ENCODE measurements at places on chromosomes 3 and 15.

DNA sequence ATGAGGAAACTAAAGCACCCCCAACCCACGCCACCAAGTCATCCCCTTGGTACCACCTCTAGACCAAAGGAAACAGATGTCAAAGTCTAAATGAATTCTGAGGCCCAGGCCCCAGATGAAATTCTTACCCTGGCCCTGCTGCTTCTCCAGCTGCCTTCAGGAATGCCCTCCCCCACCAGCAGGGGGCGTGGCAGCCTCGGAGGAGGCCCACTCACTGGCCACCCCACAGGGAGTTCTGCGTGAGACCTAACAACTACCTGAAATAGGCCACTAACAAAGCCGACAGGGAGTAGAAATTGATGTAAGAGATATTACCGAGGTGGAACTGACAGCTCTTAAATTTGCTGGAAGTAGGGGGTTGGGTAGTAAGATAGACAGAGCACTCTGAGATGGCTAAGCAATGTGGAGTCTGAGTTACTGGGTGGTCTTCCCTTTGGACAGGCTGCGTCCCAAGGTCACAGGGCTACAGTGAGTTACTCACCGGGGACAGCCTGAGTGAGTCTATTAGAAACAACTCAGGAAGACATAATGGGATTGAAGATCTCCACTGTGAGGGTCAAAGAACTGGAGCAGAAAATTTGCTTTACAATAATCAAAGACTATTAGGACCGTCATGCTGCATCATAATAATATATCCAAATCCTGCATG is 240.7 kb downstream of the SHOX2 start:
- peak; percentile 2 for DNase-seq

GRCh38 chr3:72728958-72729467 is 119.2 kb downstream of the SHQ1 start:
- DNase-seq = no peak

DNA sequence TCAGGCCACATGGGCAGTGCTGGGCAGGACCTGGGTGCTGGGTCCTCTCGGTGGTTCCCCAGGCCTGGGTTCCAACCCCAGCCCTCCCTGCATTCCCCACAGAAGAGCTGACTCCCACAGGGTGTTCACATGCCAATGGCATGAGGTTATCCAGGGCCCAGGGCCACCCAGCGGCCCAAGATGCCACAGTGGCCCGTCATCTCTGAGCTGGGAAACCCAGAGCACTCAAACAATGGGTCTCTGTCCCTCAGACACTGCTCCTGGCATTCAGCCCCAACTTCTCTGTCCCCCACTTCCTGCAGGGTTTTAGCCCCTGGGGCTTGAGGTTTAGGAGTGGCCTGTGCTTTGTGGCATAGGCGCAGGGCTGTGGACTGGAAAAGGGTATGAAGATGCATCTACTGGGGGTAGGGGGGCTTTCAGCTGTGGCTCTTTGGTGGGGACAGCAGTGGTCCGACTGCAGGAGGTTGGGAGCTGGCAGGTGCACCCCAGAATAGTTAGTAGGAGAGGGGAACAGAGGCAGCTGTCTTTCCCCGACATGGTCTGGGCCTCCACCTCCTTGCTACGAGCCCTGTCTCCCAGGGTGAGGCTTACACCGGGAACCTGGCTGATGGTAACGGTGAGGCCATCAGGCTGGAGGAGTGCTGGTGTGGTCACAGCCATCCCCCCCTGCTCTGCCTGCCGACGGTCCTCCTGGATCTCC is 1.7 kb downstream of the CCDC9B start:
- peak; percentile 36 for DNase-seq

DNA sequence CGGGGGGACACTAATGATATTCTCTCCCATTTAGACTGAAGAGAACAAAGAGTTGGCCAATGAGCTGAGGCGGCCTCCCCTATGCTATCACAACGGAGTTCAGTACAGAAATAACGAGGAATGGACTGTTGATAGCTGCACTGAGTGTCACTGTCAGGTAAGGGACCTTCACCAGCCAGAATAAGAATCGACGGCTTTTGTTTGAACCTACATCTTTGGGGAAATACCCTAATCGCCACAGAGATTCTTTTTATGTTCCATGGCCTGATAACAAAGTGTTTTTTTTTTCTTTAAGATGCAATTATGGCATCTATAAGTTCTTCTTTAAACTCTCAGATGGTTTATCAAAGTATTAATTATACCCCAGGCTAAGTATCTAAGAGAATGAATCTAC is 3.4 kb downstream of the THBS1 start:
- no peak for DNase-seq

GRCh38 chr3:170055209-170055608 is 17.4 kb downstream of the GPR160 start:
- no peak for DNase-seq

GRCh38 chr3:12879191-12879815 is 37.9 kb upstream of the RPL32 start:
- DNase-seq = no peak

DNA sequence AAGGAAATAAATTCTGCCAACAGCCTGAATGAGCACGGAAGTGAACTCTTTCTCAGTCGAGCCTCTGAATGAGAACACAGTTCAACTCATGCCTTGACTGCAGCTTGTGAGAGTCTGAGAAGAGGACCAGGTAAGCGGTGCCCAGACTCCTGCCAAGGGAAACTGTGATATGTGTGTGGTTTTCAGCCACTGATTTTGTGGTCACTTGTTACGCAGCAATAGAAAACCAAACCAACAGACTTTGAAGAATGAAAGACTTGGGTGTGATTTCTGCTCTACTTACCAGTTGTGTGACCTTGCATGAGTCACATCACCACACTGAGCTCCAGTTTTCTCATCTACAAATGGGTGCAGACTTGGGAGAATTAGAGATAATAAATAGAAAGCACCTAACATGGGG is 30.6 kb upstream of the FAM107A start:
- DNase-seq = no peak

- no peak for DNase-seq
Measured at GRCh38 chr3:117435506-117435905, 725.9 kb downstream of the TUSC7 start.

DNA sequence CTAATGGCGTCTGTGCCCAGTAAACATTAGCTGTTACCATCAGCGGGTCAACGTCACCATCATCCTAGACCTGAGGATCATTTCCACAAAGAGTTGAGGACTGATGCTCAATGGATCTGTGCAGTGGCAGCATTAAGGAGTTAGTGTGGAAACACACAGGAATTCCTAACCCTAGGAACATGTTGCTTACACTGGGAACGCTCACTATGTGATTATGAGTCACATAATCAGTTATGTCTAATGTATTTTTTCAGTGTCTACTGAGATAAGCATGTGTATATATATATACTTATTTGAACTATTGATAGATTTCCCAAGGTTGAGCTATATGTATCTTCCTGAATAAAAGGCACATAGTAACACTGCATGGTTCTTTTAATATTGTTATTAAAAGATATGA is 19.0 kb downstream of the ARNT2 start:
- DNase-seq = no peak

- DNase-seq = no peak
Measured at GRCh38 chr3:115398506-115398905, 224.8 kb upstream of the GAP43 start.

DNA sequence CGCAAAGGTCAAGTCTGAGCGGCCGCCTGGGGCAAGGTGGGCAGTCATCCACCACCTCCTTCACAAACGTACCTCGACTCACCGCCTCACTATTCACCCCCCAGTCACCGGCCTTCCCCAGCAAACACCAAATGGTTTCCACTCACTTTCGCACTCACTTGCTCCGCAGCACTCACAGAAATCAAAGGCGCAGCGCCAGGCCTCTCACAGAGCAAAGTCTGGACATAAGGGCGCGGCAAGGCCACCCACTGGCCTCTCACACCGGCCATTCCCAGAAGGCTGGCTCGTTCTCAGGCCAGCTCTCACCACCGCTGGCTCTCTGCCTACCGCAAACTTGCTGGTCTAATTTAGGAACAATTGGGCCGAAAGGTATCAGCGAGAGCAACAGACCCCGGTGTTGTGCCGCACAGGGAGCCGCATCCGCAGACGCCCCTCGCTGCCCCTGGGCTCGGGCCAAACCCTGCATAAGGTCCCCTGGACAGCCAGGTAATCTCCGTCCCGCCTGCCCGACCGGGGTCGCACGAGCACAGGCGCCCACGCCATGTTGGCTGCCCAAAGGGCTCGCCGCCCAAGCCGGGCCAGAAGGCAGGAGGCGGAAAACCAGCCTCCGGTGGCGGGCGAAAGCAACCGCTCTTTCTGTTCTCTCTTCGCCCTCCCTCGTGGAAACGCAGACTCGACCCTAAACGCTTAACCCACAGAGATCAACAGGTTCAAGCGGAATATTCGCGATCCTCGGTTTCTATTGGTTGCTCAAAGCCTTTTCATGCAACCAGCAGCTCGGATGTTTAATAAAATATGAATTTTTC is 2.9 kb downstream of the SHOX2 start:
- no peak for DNase-seq

DNA sequence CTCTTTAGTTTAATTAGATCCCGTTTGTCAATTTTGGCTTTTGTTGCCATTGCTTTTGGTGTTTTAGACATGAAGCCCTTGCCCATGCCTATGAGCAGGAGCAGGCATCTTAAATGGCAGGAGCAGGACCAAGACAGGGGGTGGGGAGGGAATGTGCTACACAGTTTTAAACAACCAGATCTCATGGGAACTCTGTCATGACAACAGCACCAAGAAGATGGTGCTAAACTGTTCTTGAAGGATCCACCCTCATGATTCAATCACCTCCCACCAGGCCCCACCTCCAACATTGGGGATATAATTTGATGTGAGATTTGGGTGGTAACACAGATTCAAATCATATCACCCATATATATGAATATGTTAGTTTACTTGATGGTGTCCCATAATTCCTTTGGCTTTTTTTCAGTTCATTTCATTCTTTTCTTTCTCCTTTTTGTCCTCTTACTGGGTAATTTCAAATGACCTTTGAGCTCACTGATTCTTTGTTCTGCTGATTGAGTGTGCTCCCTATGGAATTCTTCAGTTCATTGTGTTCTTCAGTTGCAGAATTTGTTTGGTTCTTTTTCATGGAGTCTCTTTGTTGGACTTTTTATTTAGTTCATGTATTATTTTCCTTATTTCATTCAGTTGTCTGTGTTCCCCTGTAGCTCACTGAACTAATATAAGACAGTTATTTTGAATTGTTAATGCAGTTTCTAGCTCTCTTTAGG is 62.6 kb downstream of the DOCK3 start:
- DNase-seq = no peak

DNA sequence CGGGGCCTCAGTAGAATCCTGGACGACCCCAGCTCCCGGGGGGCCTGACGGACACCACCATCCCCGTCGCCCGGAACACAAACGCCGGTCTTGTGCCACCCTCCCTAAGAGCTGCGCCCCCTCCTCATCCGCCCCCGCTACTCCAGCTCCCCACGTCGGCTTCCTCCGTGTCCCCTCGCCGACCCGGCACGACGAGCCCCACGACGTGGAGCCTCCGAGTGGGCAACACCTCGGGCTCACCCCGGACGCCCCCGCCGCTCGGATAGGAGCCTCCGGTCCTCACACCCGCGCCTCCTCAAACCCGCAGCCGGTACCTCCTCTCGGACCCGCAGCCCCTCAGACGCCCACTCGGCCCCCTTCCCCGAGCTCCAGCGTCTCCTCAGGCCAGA is 525 bp downstream of the NPTN start:
- no peak for DNase-seq

DNA sequence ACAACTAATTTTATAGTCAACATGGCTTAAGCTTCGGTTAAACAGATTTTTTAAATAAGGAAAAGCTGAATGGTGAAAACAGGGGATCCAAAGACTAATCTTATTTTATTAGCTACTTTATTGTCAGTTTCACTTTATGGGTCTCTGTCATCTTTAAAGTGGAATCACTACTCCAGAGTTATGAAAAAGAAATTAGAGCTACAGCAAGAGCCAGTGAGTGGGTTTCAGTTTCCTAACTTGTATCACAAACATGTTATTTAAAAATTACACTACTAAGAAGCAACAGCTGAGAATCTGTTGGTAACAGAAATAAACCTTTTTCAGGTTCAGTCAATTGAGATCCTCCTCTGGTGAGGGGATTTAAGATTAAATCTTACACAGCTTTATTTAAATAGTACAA is 10.0 kb downstream of the PHC3 start:
- no peak for DNase-seq

GRCh38 chr15:23067416-23067815 is 28.0 kb upstream of the TUBGCP5 start:
- DNase-seq = no peak

DNA sequence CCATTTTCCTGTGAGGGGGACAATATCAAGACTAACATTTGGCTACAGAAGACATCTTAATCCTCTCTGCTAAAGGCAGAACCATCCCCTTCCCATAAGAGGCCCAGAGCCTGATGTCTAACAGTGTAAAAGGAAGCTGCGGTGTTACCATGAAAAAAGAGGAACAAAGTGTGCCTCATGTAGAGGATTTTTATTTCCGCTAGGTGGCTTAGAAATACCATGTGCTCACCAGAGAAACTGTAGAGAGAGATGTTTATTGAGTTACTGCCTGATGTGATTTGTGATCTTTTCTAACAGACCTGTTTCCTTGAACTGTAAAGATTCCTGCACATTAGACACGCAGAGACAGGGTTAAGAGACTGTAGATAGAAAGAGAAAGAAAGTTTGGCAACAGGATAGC is 22.0 kb downstream of the OR5H15 start:
- no peak for DNase-seq

DNA sequence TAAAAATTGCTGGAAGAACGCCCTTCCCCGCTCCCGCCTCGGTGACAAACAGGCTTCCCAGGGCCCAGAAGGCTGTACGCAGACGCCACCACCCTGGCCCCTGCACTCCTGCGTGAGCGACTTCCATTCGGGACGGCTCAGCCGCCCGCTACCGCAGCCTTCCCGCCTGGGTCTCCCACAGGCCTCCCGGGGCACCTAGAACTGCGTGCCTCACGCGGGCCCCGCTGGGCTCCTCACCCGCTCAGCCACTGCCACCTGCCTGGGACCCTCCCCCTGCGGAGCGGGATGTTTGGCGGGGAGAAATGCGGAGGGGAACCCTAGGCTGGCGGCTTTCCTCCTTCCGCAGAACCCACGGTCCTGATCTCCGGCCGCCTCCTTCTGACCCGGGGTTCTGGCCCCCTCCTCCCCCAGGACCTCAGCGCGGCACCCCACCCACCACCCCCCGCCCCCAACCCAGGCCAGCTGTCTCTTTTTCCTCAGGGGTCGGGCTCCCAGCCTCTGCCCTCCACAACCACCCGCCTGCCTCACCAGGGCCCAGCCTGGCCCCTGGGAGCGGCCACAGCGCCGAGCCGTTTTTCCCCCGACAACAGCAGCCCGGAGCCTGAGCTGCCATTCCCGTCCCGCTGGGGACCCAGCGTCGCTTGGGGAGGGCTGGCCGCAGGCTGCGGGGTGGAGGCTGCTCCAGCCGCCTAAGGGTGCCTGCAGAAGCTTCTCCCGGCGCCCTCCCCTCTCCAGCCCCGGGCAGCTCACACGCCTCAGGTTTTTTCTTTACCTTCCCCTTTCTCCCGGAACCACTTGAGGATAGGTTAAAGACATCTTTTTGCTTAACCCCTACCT is 27.6 kb upstream of the RAB7A start:
- no peak for DNase-seq

- no peak for DNase-seq
Measured at GRCh38 chr3:183553334-183554026, 2.0 kb downstream of the KLHL6 start.

DNA sequence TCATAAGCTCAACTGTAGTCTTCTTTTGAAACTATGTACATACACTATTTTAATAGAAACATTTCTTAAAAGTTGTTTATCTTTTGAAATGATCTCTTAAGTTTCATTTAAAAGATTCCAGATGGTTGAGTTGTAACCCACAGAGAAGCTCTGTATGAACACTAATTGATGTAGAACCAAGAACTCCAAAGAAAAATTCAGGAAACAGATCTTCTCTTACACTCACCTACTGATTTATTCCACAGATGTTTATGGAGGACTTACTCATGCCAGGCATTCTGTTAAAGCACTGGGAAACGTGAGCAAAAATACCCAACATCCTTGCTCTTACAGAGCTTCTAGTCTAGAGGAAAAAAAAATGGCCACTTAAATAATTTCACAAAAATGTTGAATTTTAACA is 551.1 kb downstream of the NAALADL2 start:
- DNase-seq = no peak

All from kidney capillary endothelial cell (primary cell).